ENCODE measurements at places on chromosomes 2 and 18. TPM values are rescaled to one million over a fixed set of nuclear protein-coding genes. Genes with fewer than 3 reads are reported as not detected.

The CSRNP3 gene
- total RNA-seq, result 3.4 TPM

The FBXO36 gene
- total RNA-seq, result 1.6 TPM

The NHEJ1 gene
- 18.3 TPM for total RNA-seq

The LOXHD1 gene
- total RNA-seq, result not detected

The PID1 gene
- 13.0 TPM for total RNA-seq
